ENCODE measurements at places on chromosomes 3 and 15. TPM values are rescaled to one million over a fixed set of nuclear protein-coding genes. Genes with fewer than 3 reads are reported as not detected.
A peak's percentile ranks its signal among the peaks of the same experiment; 100 is the strongest.

Gene PLXNB1
- 160 TPM for total RNA-seq

Gene LTK
- total RNA-seq, result not detected

- H3K4me1 ChIP-seq, result no peaks in the 10 kb centered on the region
- H3K36me3 ChIP-seq, result no peaks in the 10 kb centered on the region
- H3K27ac ChIP-seq, result no peak overlapping the region
- DNase-seq, result no peak
Measured at GRCh38 chr3:64358853-64359252, 133.6 kb upstream of the PRICKLE2 start.

- peak; percentile 84 for DNase-seq
- no peaks in the 10 kb centered on the region for H3K27me3 ChIP-seq
- no peak overlapping the region for H3K27ac ChIP-seq
- no peaks in the 10 kb centered on the region for H3K36me3 ChIP-seq
- H3K4me3 ChIP-seq, result no peak overlapping the region
Measured at GRCh38 chr3:67113802-67114407, 115.8 kb downstream of the KBTBD8 start.
